Kidney tubule cell (primary cell): ENCODE measurements at places on chromosomes 1 and 21.
A peak's percentile ranks its signal among the peaks of the same experiment; 100 is the strongest.

GRCh38 chr1:225581186-225581585 lies 71.7 kb downstream of the ENAH start:
- DNase-seq: no peak

DNA sequence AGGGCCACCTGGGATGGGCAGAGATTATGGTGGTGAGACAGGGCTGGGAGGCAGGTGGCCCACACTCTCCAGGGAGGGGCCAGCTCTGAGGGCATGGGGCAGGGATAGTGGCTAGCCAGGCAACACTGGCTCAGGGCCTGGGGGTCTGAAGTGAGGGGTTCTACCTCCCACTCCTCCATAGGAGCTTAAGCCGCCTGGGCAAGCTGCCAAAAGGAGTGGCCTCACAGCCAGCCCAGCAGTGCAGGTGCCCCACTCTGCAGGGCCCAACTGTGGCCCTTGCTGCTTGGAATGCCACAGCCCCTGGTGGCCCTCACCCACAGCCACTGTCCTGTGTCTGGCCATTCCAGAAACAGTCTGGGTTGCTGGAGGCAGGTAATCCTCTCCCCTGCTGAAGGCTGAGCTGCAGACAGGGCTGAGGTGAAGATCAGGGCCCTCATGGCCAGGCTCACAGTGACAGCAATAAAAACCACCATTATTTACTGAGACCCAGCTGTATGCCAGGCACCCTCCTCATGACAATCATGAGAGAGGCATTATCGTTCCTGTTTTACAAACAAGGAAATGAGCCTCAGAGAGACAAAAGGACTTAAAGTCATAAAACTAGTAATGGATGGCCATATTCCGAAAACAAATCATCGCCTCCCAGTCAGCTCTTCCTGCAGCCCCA lies 31.0 kb downstream of the KIF21B start:
- no peak for DNase-seq

- peak; percentile 50 for DNase-seq
Measured at GRCh38 chr1:204314171-204314892, 45.4 kb downstream of the PLEKHA6 start.

DNA sequence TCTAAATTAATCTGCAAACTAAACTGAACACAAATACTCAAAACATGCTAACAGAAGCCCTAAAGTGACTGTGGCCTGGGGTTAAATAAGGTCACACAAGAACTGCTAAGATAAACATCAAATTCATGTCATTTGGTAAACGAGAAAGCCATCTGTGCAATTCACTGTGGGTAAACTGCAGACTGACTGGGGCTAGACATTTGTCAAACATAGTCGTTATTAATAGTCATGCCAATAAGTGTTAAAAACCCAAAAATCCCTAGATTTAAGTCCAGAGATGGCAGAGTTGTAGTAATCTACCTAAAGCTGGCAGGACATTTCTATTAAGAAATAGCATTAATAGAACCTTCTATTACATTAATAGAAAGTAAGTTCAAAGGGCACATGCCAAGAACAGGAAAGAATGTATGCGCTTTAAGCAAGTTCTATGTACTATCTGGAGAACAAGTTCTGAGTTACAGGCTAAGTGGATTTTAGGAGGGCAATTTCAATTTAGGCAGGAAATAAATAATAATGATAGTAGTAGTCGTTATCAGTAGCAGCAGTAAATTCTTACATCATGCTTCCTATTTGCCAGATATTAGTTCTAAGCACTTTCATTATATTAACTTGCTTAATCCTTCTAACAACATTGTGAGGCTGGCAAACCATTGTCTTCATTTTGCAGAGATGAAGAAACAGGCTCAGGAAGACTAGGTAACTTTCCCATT lies 8.6 kb downstream of the EDEM3 start:
- no peak for DNase-seq

DNA sequence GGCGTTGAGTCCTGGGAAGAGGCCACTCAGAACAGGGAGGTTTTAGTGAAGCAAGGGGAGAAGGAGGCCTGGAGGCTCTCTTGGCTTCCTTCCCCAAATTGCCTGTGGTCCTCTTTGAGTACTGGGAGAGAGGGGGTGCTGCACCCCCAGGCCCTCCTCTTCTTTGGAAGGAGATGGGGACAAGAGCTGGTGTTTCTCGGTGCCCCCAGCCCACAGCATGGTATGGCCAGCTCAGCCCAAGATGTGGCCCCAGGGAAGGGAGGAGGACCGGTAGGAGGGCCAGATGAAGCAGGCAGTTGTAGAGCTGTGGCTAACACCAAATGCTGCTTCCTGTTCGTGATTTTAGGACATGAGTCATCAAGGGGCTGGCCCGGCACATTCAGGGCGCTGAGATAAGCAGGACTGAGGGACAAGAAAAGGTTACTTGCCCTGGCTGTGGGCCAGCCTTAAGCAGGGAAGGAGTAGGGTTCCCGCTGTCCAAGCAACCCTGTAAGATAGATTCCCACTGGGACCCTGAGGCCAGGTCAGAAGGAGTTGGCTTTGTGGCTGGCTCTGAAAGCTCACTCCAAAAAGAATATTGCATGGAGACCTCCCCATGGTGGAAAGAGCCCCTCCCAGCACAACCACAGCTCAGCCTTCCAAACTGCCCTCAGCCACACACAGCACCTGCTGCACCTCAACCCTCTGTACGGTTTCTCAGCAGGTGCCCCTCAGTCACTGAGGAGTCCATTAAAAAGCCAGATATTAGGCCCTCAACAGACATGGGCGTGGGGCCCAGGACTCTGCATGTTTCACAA lies 4.9 kb upstream of the TNFRSF1B start:
- peak; percentile 83 for DNase-seq

DNA sequence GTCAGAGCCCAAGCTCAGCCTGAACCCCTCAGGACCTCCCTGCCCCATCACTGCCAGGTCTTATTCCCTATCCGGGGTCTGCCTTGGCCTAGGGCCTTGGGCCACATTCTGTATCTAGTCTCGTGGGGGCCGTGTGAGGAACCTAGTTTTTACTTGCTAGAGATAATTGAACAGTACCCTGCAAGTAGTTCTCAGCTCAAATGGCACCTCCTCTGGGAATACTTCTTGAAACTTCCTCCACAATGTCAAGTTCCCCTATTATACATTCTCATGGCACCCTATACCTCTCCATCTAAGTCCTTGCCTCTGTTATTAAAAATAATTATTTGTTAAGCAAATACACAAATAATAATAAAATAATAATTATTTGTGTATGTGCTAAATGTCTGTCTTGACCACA lies 32.9 kb upstream of the CSF1 start:
- DNase-seq: no peak

DNA sequence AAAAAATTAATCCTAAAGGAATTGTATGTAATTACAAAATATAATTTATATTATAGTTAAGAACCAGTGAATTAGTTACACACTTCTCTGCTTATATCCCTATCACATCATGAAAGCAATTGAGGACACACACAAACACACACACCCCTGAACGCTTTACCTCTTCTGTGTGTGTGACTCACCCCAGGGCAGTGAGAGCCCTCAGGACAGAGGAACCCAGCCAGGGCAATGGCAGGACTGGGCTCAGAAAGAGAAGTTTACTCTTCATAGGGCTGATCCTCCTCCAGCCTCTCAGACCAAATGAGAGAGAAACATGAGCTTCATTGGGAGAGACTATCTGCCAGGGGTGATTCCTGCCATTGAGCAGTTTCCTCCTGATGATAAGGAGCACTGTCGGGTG lies 38.1 kb downstream of the SLC44A3 start:
- peak; percentile 42 for DNase-seq

- DNase-seq: no peak
Measured at GRCh38 chr1:167849666-167850065, 64.3 kb downstream of the ADCY10 start.

GRCh38 chr1:236247286-236247685 lies 34.5 kb downstream of the ERO1B start:
- DNase-seq: no peak

GRCh38 chr1:182802006-182802803 lies 12.6 kb downstream of the NPL start:
- DNase-seq: no peak

- no peak for DNase-seq
Measured at GRCh38 chr1:204731509-204731908, 46.0 kb upstream of the LRRN2 start.

DNA sequence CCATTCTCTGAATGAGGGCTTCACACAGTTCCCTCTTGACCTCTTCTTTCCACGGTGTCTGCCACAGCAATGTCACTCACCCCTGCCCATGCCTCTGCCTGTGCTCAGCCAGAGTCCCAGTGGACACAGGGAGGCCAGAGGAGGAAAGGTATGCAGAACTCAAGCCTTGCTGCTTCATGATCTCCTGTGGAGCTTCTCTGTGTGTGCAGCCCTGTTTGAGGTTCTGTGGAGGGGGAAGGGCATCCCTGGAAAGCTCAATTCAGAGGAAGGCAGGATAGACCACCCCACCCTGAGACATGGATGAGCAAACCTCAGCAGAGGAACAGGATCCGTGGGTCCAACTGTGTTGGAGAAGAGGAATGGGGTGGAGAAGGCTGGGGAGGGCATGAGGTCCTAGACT lies 2.0 kb downstream of the HCN3 start:
- DNase-seq: no peak

DNA sequence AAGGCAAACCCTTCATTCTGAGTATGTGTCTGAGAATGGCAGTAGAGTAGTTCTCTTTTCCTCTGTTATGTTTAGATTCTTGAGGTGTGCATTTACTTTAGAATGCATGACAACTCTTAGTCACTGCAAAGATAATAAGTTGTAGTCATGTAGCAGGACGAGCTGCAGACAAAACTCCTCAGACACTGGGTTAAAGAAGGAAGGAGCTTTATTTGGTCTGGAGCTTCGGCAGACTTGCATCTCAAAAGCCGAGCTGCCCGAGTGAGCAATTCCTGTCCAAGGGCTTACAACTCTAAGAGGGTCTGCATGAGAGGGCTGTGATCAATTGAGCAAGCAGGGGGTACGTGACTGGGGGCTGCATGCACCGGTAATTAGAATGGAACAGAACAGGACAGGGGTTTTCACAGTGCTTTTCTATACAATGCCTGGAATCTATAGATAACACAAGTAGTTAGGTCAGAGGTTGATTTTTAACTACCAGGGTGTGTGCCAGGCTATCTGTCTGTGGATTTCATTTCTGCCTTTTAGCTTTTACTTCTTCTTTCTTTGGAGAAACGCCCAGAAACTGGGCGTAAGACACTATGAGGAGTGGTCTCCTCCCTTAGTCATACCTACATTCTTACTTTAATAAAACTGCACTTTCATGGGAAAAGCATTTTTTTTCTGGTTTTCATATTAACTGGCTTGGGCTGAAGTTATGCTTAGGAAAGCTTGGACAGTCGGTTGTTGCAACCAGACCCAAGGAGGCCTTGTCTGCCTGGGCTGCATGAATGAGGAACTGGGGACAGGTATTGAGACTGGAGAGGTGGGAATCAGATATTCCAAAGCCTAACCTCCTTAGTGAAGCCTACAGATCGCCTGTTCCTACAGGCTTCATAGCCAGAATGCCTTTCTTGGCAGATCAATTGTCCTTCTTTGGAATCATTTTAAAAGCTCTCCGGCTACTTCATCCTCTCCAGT lies 115.1 kb downstream of the RHOU start:
- DNase-seq: no peak

DNA sequence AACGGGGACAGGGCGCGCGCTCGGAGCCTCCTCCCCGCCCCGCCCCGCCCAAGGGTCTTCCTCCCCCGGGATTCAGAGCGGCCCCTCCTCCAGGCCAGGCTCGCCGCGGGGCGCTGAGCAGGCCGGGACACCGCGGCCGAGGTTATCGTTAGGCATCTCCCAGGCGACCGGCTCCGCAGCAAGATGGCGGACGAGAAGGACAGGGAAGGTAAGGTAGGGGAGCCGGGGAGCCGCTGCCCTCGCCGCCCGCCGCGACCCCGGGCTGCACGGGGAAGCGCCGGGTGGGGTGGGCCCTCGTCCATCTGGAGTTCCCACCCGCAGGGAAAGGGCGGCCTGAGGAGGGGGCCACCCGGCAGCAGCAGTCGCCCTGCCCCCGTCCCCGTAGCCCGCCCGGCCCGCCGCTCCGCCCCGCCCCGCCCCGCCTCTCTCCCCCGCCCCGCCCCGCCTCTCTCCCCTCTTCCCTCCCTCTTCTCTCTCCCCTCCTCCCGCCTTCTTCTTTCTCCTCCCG lies 105.9 kb upstream of the HNRNPU start:
- peak; percentile 84 for DNase-seq

DNA sequence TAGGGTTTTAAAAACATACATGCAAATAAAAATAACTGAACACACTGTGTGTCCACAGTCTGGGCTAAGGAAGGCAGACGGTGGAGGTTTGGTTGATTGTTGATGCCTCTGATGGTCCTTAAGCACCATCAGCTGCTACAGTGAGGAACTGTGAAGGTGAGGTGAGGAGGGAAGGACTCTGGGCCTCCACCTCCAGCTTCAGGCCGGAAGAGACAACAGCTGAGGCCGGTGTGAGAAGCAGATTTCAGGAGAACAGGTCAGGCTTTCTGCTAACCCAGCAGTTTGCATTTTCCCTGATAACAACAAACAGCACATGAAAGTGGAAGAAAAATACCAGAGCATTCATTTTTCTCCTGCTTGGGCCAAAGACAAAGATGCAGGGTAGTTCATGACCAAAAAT lies 189.9 kb upstream of the AJAP1 start:
- DNase-seq: no peak

DNA sequence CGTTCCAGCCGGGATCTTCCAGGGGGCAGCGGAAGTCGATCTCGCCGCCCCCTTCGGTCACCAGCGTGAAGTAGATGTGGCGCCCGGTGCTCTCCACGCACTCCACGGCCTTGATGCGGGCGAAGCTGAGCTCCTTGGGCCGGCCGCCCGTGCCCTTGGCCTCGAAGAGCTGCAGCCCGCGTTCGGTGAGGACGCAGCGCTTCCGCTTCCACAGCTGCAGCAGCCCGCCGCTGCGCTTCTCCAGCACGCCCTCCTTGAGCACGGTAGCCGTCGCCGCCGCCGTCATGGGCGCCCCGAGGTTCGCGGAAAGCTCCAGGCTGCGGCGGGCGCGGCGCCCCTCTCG lies 516 bp downstream of the PHLDA3 start:
- peak; percentile 46 for DNase-seq
